ENCODE measurements at places on chromosomes 3 and 15.
A peak's percentile ranks its signal among the peaks of the same experiment; 100 is the strongest.

DNA sequence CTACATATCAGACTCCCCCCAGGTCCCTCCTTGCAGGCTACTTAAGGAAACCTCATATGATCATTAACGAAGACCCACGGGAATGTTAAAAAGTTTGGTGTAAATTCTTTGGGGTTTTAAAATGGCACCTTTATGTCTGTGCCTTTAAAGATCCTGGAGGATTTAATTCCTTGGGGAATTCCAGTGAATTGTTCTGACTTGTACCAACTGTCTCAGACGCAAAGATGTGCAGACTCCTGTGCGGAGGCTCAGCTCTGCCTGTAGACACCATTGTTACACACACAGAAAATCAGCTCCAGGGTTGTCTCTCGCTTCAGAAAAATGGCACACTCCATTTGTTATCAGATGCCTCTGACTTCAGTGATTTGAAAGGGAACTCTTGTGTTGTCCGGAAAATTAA is 414.4 kb upstream of the CFAP20DC start:
- DNase-seq: no peak

DNA sequence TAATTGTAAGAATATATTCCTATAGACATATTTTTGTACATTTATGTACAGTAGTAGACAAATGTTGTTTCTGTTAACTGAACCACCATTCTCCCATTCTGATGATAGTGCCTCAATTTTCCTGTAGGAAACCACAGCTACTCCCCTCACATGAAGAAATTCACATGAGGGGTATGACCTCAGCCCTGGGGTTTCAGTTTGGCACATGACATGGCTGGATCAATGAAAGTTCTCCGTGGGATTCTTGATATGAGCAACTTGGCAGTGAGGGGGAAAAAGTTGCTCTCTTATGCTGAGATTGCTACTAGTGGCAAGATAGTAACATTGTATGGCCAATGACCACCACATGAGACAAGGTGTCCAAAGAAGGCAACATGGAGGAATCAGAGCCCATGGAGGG is 1090.3 kb upstream of the CFAP20DC start:
- no peak for DNase-seq

DNA sequence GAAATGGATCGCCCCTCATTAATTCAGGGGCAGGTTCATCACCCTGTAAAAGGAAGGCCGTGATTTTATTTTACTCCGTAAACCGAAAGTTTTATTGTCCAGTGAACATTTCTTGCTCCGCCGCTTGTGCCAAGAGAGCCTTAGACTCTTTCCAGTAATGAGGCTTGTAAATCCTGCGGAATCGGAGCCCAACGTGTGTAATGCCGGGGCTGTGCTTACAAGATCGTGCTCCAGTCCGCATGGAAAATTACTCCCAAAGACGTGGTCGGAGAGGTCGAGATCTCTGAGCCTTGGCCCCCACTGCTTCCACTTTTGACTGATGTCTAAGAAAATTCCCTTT is 649 bp upstream of the PLOD2 start:
- no peak for DNase-seq

DNA sequence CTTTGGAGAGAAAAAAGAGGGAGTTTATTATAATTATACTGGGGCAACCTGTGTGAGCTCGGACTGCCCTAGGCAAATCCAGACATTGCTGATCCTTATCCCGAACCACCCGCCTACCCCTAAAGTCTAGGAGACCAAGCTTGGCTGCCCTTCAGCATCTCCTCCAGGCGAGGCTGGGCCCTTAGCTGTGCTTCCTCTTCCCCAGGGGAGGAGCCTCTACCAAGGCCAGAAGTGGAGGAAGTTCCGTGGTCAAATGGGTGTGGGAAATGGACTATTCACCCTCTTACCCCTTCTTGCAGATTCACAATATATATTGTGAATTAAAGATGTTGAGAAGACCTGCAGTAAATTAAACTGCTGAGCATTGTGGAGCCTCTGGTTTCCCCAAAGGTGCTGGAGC is 158.3 kb upstream of the HES1 start:
- no peak for DNase-seq

GRCh38 chr15:55238877-55239276 is 42.1 kb upstream of the RSL24D1 start:
- no peak for DNase-seq

- DNase-seq: no peak
Measured at GRCh38 chr3:197338586-197338985, 40.2 kb upstream of the DLG1 start.

DNA sequence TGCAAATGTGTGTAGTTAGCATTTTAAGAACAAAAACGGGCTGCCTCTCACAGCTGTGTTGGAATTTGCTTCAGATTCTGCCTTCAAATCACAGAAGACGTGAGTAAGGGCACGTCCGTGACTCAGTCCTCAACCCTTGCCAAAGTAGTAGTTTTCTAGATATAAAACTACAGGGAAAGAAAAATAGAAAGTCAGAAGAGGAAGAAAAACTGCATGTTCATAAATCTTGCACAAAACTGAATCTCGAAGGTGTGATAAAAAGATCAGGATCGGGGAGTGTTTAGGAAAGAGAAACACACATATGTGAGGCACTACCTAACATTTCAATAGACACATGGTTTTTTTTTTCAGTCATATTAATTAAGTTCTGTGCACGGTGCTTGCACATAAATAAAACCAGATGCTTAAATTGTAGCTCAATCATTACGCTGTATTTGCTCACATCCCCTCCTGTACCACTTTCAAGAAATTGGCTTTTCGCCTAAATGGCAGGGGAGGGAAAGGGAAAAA is 71.7 kb downstream of the P3H2 start:
- no peak for DNase-seq

GRCh38 chr15:62503451-62503850 is 338.4 kb upstream of the C2CD4B start:
- peak; percentile 51 for DNase-seq

GRCh38 chr15:47674586-47675232 is 42.6 kb upstream of the SEMA6D start:
- no peak for DNase-seq

- DNase-seq: peak; percentile 5
Measured at GRCh38 chr15:38389924-38390542, 63.9 kb upstream of the FAM98B start.

DNA sequence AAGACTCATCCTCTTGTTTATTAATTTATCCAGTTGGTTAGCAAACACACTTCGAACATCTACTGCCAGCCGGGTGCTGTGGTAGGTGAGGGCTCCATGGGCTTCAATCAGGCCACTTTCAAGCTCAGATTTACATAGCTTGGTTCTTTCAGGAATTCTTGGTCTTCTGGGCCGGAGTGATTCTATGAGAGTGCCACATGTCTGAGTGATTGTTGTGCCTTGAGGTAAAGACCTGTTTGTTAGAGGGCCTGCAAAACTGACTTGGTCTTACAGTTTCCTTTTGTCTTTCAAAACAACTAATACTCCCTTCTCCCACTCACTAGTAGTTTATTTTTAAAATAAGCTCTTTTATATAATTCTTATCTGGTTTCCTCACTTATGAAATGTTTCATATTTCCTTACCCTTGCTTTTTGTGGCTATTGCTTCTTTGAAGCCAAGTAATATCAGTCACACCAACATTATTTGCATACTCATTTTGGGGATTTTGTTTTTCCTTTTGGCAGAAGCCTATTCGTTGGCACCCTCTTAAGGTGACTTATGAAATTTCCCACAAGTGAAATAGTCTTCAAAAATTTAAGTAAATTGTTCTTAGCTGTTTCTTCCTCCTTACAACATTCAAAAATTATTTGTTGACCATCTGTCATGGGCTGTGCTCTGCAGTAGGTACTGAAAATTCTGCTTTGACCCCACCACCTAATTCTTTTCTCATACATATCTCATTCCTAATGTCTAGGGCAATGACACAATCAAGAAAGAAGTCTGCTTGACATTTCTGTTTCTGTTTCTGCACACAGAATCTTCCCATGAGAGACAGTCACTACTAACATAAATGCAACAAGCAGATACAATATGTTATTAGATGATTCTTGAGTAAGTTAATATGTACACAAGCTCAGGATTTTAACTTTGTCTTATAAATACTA is 120.2 kb downstream of the LRRC28 start:
- DNase-seq: no peak

GRCh38 chr3:168707900-168708299 is 612.2 kb upstream of the GOLIM4 start:
- DNase-seq: no peak

GRCh38 chr3:111571282-111571681 is 23.9 kb downstream of the ZBED2 start:
- no peak for DNase-seq

DNA sequence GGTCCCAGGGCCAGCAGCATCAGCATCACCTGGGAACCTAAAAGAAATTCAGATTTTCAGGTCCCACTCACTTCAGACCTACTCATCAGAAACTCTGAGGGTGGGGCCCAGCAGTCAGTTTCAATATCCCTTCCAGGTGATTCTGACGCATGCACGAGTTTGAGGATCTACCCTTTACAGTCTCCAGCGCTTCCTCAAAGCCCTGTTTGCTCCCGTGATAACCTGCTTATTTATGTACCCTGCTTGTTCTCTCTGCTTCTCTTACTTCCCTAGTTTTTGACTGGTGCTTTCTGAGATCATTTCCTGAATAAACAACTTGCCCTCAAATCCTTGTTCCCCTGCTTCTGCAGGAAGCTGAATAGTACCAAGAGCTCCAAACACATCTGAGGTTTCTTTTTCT is 245.3 kb downstream of the ZNF621 start:
- DNase-seq: no peak

DNA sequence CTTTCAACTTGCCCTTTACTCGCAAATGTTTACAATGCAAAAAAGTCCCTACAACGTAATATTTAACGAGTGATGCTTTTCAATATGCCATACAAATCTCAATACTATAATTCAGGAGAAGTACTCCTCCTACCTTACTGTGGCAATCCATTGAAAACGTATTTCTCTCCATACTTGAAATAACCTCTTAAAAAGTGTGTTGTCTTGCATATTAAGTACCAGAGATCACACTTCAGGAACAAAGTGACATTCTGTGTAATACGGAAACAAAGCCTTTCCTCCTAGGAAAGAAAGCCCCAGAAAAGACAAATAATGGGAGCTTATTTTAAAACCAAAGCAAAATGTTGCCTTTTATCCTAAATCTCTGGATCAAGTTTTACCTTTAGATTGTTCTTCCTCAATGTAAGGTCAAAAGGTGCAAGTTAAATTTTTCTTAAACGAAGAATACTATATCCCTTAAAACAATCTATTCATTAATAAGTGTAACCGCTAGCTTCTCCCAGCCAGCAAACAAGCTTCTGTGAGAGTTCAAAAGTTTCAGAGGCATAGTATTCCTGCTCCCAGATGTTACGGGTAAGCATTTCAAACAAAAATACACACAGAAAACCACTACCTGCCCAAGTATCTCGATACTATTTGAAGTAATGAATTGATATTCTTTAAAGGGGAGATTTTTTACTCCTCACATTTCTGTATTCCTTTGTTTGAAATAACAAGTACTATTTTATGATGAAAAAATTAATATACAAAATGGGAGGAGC is 1.7 kb downstream of the TJP1 start:
- no peak for DNase-seq

DNA sequence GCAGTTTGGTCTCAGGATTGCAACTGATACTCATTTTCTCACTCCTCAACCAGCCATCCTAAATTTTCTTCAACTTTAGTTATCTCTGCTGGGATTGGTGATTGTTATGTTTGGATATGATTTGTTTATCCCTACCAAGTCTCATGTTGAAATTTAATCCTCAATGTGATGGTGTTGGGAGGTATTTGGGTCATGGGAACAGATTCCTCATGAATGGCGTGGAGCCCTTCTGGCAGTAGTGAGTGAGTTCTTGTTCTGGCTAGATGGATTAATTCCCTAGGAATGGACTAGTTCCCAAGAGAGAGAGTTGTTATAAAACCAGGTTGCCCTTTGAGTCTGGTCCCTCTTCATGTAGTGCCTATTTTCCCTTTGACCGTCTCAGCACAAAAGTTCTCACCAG is 399.9 kb downstream of the SQOR start:
- DNase-seq: no peak

- no peak for DNase-seq
Measured at GRCh38 chr15:74172701-74173379, 670 bp upstream of the ISLR start.

DNA sequence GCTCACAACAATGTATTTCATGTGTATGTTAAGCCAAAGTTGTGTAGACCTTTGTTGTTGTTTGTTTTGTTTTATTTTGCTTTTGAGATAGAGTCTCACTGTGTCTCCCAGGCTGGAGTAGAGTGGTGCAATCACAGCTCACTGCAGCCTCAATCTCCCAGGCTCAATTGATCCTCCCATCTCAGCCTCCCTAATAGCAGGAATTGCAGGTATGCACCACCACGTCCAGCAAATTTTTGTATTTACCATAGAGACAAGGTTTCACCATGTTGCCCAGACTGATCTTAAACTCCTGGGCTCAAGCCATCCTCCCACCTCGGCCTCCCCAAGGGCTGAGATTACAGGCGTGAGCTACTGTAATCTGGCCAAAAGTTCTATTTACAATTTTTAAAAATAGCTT is 2.7 kb downstream of the HERC1 start:
- no peak for DNase-seq

DNA sequence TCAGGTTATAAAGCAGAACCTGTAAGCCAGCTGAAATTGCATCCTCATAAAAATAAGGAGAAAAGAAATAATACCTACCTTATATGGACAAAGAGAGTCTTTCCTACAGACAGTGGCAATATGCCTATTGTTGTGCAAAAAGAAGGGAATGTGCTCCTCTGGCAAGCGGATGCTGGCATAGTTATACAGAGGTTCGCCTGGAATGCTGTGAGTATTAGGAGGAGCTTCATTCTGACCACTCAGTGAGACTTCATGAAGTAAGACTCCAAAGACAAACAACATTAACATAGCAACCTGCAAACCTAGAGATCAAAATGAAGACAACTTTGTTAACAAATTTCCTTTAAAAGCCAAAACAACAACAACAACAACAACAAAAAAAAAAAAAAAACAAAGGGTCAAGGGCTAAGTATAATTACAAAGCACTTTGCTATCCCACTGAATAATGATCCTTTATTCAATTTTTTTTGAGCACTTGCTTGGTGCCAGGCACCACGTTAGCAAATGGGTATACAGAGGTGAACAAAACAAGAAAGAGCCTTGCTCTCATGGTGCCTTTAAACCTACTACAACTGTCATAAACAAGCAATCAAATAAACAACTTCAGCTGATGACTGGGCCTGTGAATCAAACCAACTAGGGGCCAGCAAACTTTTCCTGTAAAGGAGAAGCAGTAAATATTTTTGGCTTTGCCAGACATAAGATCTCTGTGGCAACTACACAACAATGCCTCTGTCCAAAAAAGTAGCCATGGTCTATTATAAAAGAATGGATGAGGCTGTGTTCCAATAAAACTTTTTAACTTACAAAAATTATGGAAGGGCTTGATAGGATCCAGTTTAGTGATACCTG is 3.7 kb downstream of the EOGT start:
- DNase-seq: no peak

Data from anterior cingulate cortex (tissue), 58 donors.